HFF-Myc (cell line): ENCODE measurements at places on chromosomes 3 and 15.

DNA sequence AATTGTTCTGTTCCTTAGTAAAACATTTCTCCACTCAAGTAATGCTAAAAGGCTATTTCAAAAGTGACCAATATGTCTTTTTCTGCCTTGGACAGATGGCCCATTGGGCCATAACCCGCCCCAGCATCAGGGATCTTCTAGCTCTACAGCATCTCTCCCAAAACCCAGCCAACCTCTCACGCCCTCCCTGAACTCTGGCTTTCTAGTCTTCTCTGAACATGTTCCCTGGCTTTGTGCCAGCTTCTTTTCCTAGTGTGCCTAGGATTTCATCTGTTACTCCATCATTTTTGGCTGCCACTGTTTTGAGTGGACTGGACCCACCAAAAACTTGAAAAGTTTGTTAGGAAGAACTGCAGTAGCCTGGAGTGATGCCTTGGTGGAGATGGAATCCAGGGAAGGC lies 30.7 kb downstream of the TRPM1 start:
- no peak for DNase-seq

DNA sequence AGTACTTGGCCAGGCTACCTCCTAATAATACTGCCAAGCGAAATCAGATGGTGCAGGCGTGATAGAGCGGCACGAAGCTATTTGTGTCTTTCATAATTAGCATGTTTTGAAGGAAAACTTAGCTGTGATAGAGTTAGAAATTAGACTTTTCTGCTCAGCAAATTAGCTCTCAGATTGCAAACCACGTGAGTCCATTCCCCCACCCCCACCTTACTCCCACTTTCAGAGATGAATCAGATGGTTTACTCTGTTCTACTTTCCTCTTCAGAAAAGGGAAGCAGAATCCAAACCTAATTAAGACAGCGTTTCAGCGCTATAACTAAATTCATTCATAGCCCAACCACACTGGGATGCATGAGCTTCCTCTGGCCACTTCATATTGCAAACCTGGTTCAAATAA lies 214.6 kb downstream of the SLCO3A1 start:
- DNase-seq: no peak

- DNase-seq: no peak
Measured at GRCh38 chr15:86663304-86663703, 583.6 kb downstream of the AGBL1 start.

- no peak for DNase-seq
Measured at GRCh38 chr15:87200149-87200548, 1056.4 kb downstream of the NTRK3 start.

- no peak for DNase-seq
Measured at GRCh38 chr15:42133356-42133755, 23.1 kb downstream of the PLA2G4F start.

GRCh38 chr15:57827971-57828370 lies 121.5 kb downstream of the POLR2M start:
- DNase-seq: no peak

DNA sequence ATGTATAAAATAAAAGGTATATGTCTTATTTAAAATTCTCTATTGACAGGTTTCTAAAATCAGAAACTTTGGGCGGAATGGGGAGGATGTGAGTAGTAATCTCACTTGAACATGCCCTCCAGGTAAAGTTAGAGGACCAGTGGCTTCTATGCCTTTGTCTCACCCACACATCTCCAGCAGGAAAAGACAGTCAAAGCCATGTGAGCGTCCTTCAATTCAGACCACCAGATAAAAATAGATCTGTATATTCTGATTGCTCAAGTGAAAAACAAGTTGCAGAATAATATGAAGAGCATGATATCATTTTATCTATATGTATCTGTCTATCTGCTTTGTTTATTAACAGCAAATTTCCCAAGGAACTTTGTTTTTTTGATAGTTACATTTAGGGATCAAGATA lies 152.2 kb downstream of the TMCO5A start:
- DNase-seq: no peak

DNA sequence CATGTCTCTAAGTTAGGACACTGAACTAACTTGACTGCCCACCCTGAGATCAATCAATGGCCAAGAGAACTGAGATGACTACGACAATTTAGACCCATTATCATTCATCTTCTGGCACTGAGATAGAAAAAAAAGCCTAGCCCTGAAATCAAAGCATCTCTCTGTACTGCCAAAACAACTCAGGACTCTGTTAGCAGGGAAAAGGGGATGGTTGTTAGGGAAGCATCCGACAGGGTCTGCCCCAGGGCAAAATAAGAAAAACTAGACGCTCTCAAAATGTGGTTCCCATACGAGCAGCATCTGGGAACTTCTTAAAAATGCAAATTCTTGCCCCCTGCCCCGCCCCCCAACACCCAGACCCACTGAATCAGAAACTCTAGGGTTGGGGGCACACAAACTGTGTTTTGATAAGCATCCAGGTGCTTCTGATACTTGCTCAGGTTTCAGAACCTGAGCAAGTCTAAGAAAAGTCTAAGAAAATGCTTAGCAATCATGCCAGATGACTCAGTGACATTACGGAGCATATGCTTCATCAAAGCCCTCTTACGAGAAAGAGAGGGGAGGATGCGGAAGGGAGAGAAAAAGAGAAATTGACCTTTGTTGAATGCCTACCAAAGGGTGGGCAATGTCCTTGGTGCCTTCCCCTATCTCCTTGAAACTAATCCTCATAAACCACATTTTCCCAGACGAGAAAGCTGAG lies 172.8 kb upstream of the HES1 start:
- no peak for DNase-seq
